Testis (tissue), 5 donors: ENCODE measurements at places on chromosomes 4 and X.

GRCh38 chr4:8113611-8114377, 44.8 kb downstream of the ABLIM2 start:
- DNase-seq = no peak

- DNase-seq = peak; percentile 80
Observed at GRCh38 chr4:121252224-121252806, 88.2 kb upstream of the TNIP3 start.

- DNase-seq = peak; percentile 33
Observed at GRCh38 chrX:19904778-19905367, 17.5 kb upstream of the SH3KBP1 start.

GRCh38 chr4:181688872-181689271, 554.3 kb upstream of the TENM3 start:
- no peak for DNase-seq

DNA sequence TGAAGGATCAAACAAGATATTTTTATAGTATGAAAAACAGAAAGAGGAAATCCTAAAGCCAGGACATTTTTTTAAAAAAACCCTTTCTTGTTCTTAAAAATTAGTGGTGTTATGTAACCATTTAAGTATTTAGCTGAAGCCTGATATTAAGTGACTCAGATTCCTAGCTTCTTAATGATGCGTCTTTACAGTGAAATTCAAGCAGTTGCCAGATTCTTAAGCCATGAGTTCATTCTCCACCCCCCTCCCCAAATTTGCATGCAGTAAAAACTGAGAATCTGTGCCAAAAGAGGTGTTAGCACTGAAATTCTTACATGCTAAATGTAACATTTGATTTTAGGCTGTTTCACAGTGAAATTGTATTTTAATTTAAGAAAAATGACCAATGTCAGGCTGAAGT, 180.8 kb downstream of the RAPGEF2 start:
- no peak for DNase-seq

DNA sequence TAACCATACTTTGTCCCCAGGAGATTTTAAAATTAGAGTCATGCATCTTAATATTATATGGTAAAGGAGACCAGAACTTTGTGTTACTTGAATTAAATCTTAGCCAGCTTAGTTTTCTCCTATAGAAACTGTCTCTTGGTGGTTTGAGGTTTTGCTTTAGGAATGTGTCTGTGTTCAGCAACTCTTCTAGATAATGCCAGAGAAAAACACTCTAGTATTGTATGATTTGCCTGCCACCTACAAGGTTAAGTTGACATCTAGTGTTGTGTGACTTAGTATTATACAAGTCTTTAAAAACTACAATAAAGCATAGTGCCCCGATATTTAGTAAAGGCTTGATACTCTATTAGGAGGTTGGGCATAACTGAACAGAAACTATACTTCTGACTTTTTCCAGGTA, 2.1 kb downstream of the UGT8 start:
- DNase-seq = no peak

DNA sequence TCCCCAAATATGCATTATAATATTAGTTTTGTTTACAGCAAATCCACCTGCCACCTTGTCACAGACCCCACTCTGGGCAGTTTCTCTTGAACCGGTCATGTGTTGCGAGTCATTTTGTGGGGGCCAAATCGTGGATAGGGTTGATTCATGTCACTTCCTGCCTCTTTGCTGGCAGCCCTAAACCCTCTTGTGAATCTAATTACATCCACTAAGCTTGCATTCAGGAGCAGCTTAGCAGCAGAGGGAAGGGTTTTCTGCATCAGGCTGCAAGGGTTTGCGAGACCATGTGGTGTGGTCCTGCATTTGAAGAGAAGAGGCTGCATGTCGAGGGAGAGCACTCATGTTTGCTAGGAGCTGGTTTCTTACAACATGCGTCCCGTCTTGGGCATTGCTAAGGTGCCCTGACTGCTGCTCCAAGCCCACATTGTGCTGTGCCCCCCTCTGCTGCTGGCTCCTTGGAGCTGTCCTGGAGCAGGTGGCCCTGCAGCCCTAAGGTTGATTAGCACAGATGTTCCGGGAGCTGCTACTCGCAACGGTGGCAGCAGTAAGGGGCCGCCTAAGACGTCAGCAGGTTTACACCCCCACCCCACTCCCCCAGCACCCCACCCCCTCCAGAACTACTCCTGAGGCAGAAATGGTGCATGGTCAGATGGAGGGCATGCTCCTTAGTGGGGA, 88.9 kb upstream of the CLDN34 start:
- no peak for DNase-seq

DNA sequence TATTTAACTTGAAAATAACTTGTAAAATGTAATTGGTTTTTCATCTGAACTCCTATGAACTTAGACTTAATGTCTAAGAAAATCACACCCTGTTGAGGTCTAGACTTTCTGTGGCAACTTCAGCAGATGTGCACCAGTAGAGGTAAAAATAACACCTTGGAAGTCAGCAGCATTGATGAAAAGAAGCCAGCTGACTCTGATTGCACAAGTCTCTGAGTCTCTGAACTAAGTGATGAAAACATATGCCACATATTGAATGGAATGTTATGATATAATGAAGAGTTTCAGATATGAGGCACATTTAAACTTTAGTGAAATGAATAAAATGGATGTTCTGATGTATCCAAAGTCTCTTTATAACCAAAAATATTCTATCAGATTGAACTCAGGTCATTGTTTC, 155.4 kb downstream of the GPM6A start:
- no peak for DNase-seq

GRCh38 chr4:46503739-46504138, 113.8 kb upstream of the GABRA2 start:
- DNase-seq = no peak

DNA sequence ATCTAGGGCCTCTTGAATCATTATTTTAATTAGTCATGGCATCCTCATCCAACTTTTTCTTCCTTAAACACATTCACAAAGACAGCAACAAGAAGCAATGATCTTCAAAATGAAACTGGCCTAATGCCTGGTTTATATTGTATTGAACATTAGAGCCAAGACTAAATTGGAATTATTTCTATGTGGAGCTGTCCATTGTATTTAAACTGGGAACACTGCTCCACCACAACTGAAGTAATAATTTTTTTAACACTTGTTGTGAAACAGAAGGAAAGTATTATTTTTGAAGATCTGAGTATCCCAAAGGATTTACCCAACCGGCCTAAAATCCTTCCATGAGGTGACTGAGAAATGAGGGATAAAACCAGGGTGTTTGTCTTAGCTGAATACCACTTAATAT, 6.9 kb downstream of the GABRB1 start:
- no peak for DNase-seq

DNA sequence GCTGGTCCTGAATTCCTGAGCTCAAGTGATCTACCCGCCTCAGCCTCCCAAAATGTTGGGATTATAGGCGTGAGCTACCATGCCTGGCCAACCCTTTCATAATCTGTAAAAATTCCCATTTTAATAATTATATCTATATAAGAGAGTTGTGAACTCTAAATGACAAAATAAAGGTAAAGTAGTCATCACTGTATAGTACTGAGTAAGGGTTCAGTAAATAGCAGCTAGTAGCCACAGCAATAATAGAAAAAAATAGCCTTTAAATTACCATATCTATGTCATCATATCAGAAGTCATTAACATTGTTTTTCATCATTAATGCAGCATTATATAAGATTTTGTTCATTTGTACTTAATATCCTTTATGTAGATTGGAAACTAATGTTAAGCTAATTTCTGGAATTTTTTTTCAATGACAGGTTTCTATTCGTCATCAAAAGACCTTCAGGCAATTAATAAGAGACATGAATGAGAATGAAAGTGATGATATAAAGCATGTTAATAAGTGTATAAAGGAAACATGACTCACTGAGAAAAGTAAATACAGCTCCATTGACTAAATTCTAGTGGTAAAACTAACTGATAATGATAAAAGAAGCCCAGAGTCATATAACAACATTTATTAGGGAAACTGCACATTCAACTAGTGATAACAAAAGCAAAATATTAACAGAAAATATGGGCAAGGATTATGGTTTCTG, 85.9 kb upstream of the UGT8 start:
- no peak for DNase-seq

DNA sequence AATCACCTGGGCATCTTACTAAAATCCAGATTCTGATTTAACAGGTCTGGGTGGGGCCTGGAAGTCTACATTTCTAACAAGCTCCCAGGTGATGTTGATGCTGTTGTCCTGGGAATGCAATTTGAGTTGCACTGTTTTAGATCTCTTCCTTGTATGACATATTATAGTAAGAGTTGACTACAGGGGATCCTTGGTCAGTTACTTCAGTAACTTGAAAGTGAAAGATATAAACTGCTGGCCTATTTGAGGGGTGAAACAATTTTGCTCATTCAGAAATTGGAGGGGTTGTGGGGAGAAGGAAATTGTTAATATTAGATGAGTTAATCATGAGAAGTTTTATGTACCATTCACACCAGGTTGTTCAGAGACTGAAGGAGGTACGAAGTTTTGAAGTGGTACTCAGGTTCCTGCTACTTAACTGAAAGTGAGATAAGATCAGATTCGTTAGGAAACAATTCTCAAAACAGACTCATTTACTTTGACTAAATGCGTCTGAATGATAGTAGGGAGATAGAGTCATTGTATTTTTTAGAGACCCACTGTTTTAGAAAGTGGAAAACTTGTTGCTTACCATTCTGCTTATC, 12.5 kb downstream of the SH2D1A start:
- no peak for DNase-seq

GRCh38 chrX:115449742-115450141, 111.2 kb upstream of the PLS3 start:
- DNase-seq = peak; percentile 25

GRCh38 chrX:85977218-85977617, 70.1 kb downstream of the CHM start:
- DNase-seq = no peak

GRCh38 chr4:19266566-19266965, 985.1 kb upstream of the SLIT2 start:
- no peak for DNase-seq

GRCh38 chr4:87977521-87978278, 2.2 kb downstream of the SPP1 start:
- peak; percentile 59 for DNase-seq

GRCh38 chr4:41177016-41177415, 37.3 kb downstream of the APBB2 start:
- DNase-seq = no peak

DNA sequence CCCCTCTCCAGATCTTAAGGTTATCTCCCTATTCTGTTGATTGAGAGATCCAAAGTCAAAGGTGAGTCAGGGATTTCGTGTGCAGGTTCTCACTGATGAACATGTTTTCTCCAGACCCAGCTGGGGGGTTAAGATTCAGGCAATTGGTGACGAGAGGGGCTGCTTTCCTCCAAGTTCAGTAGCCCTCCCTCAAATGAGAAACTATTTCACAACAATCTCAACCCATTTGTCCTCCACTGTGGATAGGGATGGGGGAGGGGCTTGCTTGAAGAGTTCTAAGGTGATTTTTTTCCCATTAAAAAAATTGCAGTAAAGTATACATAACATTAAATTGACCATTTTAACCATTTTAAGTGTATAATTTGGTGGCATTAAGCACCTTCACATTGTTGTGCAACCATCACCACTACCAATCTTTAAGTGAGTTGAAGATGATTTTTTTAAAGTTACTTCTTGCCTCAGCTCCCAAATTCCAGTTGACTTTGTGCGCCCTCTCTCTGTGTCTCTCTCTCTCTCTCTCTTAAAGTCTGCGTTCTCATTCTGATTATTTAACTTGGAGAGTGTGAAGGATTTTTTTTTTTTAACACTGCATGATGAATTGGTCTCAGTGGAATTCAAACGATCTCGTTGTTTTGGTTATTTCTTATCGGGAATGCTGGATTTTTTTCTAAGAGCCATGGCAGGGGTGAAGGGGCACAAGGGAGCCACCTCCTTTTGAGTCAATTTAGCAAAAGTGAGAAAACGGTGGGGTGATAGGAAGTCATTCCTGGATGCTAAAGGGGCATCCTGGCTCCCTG, 175.9 kb downstream of the SHROOM3 start:
- DNase-seq = no peak

DNA sequence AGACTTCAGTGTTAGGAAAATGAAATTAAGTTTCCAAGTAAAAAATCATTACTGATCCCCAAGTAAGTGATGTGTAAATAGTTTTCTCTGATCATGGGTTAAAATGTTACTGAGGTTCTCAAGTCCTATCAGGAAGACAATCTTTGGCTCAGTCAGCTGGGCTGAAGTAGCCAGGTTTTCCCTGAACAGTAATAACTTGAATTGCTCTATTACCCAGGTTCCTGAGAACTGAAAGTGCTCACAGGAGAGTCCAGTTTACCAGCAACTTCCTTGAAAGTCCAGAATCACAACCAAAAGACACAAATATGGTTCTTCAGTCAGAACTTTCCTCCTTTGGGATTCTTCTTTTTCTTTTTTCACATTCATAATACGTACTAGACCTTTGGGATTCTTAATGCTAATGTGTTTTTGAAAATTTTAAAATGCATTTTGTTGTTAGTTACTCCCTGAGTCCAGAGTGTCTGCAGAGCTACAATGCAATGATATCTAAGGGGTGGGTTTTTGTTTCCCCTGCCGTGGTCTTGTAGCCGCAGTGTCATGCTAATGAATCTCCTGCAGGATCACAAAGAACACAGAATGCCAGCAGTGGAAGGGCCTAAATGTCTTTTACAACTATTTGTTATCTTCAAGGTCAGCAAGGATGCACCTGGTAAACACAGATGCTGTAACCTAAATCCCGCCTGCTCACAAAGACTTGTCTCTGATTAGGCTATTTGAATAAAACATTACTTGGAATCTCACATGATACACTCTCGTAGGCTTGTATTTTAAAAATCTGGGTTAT, 439.8 kb upstream of the NR3C2 start:
- no peak for DNase-seq

DNA sequence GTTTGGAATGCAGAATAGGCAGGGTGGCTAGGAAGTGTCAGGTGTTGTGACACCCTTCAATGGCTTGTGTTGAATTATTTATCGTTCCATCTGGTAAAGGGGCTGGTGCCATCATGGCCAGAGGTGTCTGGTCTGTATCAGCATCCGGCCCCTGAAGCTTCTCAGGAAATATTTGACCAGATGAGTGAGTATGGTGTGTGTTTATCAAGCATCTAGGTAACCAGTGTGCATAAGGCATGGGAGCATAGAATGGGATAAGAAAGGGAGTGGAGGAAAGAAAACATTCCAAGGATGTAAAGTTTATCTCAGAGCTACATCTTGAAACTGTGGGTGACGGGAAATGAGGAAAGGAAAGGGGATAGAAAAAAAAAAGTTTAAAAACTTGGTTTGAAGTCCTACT, 109.4 kb downstream of the KLHL4 start:
- DNase-seq = no peak

GRCh38 chrX:15849555-15849954, 5.1 kb downstream of the AP1S2 start:
- no peak for DNase-seq

- peak; percentile 46 for DNase-seq
Observed at GRCh38 chrX:103157496-103158316, 57.2 kb upstream of the BEX4 start.

DNA sequence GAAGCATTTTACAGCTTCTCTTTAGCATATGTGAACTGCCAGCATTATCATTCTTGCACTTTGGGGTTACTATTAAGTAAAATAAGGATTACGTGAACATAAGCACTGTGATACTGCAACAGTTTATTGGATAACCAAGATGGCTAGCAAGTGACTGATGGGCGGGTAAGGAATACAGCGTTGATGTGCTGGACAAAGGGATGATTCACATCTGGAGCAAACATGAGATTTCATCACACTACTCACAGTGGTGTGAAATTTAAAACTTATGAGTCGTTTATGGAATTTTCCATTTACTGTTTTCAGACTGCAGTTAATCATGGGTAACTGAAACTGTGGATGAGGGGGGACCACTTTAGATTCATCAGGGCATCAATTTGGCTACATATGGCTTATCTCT, 16.0 kb downstream of the NBDY start:
- DNase-seq = no peak
